ENCODE measurements at places on chromosomes 2 and 18.

- no peak for DNase-seq
Observed at GRCh38 chr18:67144329-67144728, 372.2 kb downstream of the DSEL start.

DNA sequence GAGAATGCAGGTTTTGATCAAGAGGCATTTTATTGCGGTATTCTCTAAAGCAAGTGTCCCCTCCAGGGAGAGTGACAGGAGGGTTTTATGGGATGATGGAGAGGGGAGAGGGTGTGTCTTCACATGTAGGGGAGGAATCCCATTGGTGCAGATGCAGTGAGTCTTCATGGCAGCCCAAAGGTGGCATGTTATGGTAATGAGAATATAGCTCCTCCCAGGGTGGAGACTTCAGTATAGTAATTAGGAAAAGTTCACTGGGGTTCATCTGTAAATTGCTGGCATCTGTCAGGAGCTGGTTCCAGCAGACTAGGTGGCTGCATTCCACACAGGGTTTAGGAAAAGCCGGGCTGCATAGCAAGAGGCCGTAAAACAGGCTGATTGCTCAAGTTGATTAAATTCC is 230.7 kb upstream of the CCDC68 start:
- no peak for DNase-seq

DNA sequence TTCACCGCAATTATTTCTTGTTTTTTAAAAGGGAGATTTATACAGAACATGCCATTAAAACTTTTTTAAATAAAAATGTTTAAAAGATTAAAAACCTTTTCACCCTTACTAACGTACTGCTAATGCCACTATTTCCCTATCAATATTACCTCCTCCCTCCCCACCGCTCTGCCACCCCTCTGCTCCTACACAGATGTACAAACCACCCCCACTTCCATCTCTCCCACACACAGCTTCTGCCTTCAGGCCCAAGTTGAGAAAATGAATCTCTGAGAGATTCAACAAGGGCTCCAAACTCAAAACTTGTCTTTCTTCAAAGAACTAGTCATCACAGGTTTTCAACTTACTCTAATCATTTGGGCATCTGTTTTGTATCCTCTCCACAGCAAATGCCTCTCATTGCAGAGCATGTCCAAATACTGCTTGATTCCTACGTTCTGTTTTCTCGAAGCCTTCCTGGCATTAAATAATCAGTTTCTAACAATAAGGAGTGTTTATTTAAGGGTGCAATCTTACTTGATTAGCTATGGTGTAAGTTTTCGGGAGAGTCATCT is 32.1 kb downstream of the FARSB start:
- DNase-seq, result no peak

DNA sequence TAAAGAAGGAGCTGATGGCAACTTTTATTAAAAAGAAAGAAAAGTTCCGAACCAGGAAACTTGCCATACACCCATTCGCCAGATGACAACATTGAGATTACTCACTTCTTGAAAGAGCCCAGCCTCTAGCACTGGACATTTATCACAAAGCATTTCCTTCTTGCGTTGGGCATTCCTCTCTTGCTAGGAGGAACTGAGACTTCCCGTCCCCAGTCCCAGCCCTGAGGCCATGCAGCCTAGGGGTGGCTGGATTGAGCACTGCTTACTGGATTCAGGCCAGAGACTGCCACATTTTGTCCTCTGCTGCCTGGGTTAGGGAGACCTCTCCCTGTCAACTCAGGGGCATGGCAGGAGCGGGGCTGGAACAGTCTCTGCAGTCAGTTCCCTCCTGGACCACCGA is 80.1 kb downstream of the SDC1 start:
- no peak for DNase-seq

DNA sequence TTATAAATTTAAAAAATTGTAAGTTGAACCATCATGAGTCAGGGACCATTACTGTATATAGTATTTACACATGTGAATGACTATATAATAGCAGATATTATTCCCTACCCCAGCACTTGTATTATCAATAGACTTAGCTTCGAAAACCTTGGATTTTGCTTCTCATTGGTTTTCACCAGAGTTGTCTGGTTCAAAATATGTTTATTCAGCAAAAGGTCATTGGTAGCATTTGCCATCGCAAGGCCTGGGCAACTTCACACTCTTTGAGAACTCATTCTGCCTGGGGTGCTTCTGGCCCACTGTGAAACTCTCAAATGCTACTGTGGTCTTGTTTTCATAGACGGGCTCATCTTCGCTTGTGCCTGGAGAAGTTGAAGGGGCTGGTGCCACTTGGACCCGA is 20.1 kb downstream of the MXD1 start:
- no peak for DNase-seq

- no peak for DNase-seq
Observed at GRCh38 chr2:185245806-185246205, 492.8 kb upstream of the FSIP2 start.

DNA sequence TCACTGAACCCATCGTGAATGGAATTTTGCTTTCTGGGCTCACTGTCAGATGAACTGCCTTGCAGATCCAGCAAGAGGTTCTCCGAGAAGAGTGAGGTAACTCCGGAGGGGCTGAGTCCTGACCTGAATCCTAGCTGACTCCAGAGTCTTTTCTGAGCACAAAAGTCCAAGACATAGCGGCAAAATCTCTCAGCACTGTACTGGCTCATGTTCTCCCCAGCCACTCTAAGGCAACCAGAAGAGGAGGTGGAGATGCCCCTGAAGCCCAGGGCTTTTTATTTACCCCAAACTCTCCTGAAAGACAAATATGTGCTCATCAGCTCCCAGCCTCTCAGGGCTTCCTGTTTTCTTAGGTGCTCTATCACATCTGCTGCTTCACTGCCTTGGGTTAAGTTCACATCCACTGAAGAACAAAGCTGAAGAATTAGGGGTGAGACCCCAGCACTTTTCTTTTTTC is 221.8 kb downstream of the MREG start:
- no peak for DNase-seq
